SW 1271 (cell line): ENCODE measurements at places on chromosomes 16 and 17.

GRCh38 chr16:22641131-22641628 lies 130.5 kb downstream of the NPIPB5 start:
- no peak for DNase-seq

DNA sequence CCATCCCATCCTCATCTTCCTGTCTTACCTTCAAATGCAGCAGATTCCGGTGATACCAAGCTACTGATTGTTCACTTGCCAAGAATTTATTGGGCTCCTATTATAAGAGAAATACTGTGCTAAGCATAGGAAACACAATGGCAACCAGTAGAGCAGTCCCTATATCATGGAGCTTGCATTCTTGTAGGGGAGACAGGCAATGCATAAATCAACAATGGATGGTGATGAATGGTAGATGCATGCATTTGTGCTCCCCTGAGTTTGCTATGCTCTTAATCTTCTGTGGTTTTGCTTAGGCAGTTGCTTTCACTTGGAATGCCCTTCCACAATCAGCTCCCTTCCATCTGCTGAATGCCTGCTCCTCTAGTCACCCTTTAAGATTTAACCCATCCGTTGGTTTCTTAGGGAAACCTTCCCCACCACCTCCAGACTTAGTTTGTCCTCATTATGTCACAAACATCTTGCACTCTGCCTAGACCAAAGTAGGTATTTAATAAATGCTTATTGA lies 200.2 kb upstream of the TOX3 start:
- no peak for DNase-seq

- DNase-seq = no peak
These were observed 22.5 kb upstream of the TMEM132E start for GRCh38 chr17:34556931-34557330.

GRCh38 chr16:25626172-25626571 lies 65.6 kb upstream of the HS3ST4 start:
- no peak for DNase-seq

DNA sequence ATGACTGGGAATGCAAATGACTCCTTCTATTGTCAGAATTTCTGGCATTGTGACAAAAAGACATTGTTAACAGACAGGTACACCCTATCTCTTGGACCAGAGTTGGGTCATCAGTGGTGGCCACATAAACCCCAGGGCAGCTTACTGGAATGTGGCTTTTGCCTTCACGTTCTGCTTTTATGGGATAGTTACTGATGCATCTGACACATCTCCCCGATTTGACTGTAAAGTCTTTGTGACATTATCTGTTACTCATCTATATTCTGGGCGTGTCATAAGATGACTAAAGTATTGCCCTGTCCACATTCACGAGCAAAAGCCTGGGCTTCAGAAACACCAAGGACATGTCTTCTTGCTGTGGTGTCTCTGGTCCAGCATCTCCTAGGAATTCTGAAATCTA lies 18.7 kb upstream of the AQP8 start:
- no peak for DNase-seq

DNA sequence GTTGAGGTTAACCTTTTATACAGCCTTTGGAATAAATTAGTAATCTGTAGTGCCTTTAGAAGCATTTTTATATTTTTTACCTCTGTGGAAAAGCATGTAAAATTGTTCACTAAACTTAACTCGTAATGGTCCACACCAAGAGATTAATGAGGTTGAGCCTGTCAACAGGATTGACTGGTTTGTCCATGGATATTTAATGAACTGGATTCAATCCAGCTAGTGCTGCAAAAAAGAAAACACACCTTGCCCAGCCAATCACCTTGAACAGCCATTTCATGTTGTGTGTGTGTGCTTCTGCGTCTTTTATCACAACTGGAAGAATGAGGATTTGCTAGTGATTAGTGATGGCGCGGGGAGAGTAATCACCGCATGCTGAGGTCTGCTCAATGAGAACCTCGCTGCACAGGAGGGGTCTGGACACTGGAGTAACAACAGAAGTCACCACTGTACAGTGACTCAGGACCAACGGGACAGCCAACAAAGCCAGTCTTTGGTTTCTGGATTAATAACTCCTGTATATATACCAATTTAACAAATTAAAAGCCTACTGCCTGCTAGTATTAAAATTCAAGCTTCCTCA lies 33.7 kb downstream of the LITAFD start:
- DNase-seq = no peak

- no peak for DNase-seq
These were observed 262.6 kb downstream of the SLC39A11 start for GRCh38 chr17:72829883-72830282.

- no peak for DNase-seq
These were observed 210.2 kb downstream of the KATNIP start for GRCh38 chr16:27759967-27760788.

- DNase-seq = no peak
These were observed 21.1 kb downstream of the MINK1 start for GRCh38 chr17:4854111-4854681.

DNA sequence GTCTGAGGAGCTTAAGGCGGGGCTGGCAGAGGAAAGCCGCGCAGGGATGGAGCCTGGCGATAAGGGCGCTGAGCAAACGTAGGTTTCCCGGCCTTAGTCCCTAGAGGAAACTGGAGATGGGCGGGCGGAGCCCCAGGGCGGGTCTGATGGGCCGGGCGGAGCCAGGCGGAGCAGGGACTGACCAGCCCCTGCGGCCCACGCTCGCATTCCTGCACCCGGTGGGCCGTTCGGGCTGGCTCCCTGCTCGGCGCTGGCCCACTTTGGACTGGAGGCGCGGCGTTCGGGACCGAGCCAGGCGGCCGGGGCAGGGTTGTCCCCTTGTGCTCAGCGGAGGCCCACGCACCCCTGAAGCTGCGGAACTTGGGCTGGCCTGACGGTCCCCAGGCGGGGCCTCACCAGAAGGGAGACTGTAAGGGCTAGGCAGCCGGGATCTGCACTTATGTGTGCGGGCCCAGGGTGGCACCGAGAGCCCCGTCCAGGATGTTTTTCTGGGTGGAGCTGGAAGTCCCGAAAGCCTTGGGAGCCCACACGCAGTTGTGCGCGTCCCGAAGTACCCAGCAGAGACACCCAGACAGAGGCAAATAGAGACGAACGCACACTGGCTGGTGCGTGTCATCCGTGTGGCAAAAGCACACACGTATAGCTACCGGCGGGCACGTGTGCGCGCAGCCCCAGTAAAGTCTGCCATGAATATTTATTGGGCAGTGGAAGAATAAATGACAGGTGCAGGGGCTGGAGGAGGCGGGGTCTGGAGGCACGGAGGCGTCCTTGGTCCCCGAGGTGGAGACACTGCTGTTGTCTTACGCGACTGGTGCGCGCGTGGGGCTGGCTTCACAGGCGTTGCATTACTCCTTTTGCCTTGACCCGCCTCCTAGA lies 1.4 kb downstream of the PYDC1 start:
- DNase-seq = no peak
